C1 segment of cervical spinal cord (tissue), 14 donors: ENCODE measurements at places on chromosomes 12 and 14.

DNA sequence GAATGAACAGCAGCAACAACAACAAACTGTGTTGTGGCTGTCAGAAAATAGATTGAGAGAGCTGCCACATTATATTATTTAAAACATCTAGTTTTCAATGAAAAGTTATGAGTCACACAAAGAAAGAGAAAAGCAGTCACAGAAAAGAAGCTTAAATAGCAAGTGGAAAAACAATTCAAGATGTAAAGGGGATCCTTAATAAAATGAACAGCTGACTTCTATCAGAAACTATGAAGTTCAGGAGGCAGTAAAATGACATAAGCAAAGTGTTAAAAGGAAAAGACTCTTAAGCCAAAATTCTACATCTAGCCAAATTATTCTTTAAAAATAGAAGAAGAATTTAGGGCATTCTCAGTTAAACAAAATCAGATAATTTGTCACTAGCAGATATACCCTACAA, 5.6 kb downstream of the CLEC14A start:
- no peak for DNase-seq

GRCh38 chr14:101602466-101602840, 41.2 kb downstream of the DIO3 start:
- DNase-seq, result no peak

GRCh38 chr12:23253191-23253590, 628.2 kb downstream of the ETNK1 start:
- no peak for DNase-seq

GRCh38 chr12:106581543-106582248, 1.1 kb upstream of the RFX4 start:
- peak; percentile 70 for DNase-seq

GRCh38 chr12:55694188-55694515, 13.6 kb downstream of the ITGA7 start:
- DNase-seq, result no peak

DNA sequence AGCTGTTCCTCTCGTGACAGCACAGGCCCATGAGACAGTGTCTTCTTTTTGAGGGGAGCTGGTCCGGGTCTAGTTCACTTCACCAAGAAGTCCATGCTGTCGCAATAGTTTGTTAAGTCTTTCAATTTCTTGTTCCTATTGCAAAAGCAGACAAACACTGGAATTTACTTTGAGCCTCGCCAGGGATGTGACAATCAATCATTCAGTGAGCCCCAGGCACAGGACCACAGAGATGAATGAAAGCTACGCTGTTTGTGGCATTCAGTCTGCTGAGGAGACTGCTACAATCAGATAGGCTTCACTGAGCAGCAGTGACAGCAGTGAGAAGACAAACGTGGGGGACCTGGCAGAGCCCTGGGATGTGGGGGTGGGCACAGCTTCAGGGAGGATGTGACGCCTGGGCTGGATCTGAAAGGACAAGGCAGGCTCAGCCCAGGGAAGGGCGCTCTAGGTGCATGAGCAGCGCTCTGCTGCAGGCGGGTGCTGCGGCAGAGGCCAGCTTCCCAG, 35.5 kb downstream of the TCTN1 start:
- DNase-seq, result peak; percentile 34

GRCh38 chr12:123149088-123149487, 1.8 kb downstream of the PITPNM2 start:
- DNase-seq, result peak; percentile 15
